Cardiac fibroblast (primary cell): ENCODE measurements at places on chromosomes 3 and 15.

DNA sequence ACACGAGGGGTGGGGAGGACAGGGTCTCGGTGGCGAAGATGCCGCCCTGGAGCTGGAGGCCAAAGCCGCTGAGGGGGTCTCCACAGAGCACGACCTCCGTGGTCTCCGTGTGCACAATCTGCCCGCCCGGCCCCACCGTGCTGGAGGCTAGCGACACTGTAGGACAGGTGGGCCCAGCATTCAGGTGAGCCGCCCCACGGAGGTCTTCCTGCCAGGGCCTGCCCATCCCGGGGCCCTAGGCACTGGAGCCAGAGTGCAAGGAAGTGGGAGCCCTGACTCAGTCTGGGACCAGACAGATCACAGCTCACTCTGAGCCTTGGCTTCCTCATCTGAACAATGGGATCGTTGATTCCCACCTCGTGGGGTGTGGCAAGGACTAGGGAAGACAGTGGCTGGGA lies 25.8 kb downstream of the GRIP2 start:
- no peak for DNase-seq

GRCh38 chr3:123239756-123240155 lies 38.0 kb downstream of the SEC22A start:
- no peak for DNase-seq

- no peak for DNase-seq
Measured at GRCh38 chr15:101090428-101090790, 161.4 kb downstream of the CHSY1 start.

DNA sequence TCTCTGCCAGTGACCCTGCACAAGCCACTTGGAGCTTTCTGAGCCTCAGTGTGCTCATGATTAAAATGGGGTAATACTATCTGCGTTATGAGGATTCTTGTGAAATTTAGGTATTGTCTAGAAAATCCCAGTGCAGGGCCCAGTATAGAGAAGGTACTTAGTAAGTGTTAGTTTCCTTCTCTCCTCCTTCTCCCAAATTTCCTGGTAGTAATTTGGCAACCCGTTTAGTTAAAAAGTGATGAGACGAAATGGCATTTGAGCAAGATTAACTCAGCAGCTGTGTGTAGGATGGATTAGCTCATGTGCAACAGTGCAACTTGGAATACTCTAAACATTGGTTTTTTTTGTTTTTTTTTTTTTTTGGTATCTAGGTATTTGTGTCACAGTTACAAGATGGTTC lies 84.6 kb downstream of the SLCO3A1 start:
- no peak for DNase-seq

DNA sequence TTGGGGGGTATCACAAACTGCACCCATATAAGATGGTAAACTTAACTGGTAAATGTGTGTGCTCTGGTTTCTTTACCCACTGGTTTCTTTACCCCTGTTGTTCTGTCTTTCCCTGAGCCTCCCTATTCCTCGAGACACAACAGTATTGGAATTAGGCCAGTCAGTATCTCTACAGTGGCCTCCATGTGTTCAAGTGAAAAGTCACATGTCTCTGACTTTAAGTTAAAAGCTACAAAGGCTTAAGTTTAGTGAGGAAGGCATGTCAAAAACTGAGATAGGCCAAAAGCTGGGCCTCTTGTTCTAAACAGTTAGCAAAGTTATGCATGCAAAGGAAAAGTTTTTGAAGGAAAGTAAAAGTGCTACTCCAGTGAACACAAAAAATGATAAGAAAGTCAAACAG lies 513.3 kb downstream of the ROBO2 start:
- DNase-seq: no peak
